SK-MEL-5 (cell line): ENCODE measurements at places on chromosomes 2 and 18.

DNA sequence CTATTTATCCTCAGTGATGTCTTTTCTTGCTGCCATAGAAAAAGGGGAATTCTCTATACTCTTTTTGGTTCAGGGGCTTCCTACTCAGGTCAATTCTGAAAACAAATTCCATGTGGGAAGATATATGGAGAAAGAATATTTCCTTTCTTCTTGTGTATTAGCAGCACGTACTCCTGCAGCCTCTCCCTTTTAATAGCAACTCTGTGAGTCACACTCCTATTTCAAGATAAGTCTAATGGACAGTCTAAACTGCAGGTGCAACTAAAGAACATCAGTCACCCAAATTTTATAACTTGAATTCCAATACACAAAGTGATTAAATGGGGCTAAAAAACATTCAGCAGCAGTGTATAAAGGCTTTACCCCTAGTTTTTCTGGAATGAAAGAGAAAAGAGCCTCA is 942.2 kb downstream of the CNTNAP5 start:
- DNase-seq = no peak

- DNase-seq = no peak
These were observed 177.3 kb downstream of the DYSF start for GRCh38 chr2:71630454-71631328.

- DNase-seq = peak; percentile 52
These were observed 22.6 kb upstream of the RNF125 start for GRCh38 chr18:31996007-31996406.

DNA sequence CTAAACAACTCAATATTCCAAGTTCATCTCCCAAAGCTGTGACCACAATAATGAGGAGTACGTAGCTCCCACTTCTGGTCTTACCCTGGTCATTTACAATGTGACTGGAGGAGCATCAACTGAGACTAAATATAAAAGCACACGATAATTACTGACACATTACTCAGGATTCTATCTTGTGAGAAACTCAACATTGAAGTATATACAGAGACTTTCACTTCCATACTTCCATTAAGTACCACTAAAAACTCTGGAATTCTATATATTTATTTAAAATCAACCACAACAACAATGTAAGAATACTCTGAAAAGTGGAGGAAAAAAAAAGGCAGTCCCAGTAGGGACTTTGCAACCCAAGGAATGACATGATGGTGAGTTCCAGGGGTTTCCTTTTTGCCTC is 61.4 kb downstream of the XDH start:
- DNase-seq = no peak

DNA sequence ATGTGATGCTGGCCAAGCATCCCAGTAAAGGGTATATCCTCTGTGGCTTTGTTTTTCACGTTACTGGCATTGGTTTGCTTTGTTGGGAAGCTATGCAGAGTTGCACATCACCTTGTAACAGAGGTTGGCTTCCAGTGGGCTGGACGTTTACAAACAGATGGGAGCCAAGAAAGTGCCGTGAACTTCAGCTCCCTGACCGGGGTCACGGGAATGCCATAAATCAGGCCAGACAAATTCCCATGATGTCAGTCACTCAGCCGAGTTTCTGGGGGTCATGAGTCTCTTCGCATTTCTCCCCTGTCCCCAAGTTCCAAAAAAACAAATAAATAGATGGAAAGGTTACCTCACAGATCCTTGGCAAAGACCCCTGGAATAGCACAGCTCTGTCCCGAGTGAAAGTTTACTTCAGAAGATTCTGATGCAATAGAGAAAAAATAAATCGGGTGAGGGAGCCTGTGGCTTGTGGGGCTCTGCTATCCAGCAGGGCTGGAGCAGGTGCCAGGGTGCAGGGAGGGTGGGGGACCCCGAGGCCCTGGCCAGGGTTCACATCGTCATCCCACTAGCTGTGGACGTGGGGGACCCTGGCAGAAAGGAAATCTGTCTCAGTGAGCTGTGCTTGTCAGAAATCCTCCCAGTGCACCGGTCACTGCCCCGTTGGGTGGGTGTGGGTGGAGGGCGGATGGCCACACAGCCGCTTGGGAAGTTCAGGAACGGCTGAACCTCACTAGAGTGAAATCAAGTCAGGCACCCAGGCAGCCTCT is 27.8 kb downstream of the TWIST2 start:
- DNase-seq = no peak

DNA sequence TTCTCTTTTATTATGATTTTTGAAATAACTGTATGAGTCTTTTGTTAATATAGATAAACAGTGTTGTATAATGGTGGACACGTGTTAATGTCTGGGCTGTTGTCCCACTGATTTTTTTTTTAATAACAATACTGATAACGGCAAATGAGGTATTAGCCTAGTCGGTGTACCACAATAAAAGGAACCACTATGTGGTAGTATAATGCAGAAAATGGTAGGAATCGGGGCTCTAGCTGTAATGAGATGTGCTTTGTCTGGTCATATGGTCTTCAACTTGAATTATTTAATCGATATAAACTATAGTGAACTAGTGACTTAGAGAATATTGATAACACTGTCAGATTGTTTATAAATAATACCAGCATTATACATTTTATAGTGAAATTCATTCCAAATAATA is 517.9 kb upstream of the SPHKAP start:
- DNase-seq = peak; percentile 7

DNA sequence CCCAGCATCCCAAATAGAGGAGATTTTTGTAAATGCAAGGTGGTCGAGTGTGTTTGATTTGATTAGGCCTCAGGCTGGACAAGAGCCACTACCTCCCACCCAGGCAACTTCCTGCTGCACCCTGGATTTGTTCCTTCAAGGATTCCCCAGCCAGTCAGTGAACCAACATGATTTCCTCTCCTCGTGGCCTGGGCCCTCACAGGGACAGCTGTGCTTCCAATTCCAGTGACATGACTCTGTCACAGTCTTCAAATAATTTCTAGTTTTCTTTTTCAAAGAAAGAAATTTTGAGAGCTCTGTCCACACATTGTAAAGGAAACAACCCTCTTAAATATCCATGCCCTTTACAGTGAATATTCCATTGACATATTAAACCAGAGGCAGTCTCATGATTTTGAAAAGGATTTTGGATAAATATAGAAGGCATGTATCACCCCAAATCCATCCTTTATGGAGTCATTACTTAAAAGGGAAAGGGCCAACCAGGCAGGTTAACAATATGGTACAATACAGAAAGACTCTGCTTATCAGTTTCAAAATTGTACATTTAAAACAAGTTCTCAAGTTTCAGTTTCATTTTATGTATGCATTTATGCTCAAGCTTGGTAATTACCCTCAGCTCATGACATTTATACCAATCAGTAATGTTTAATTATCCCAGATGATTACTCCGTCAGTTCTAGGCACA is 121.3 kb upstream of the FOSL2 start:
- DNase-seq = no peak

GRCh38 chr18:13562494-13563029 is 163.8 kb downstream of the FAM210A start:
- peak; percentile 44 for DNase-seq

GRCh38 chr2:189540551-189540950 is 40.0 kb downstream of the SLC40A1 start:
- peak; percentile 10 for DNase-seq

GRCh38 chr2:17605696-17606095 is 65.2 kb downstream of the VSNL1 start:
- DNase-seq = no peak

DNA sequence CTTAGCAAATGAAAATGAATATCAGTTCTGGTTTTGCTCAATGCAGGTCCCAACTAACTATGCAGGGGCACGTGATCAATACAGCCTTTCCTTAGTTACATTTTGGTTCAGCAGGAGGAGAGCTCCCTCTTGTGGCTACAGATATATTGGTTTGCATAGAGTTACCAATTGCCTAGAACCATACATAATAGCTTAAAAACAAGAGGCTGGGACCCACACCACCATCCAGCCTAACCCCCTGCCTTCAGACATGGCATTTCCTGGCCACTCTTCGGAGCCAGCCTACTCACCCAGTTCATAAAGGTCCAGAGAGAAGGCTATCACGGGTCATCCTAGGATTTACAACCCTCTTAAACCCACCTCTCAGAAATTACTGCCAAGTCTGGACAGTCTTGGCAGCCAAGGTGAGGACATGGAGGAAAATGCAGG is 10.5 kb downstream of the CCDC93 start:
- peak; percentile 89 for DNase-seq

DNA sequence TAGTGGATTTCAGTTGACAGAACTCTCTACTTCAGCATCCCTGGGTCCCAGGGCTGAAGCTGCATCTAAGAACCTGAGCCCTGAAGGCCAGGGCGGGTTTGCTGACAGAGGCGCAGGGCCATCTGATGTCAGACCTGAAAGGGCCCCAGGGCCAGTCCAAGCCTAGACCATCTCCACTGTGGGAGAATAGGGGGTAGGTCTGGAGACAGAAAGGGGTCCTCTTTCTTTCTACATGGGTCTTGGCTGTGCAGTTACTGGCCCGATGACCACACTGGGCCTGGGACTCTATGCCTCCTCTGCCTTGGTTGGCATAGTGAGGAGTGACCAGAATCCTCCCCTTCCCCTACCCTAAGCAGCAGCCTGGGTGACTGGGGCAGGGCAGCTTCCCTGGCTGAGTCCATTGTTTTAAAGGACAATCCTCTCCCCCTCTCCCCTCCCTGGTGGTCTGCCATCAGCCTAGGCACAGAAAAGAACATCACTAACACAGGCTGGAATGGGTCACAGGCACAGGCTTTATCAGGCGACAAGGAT is 34.5 kb downstream of the HS1BP3 start:
- DNase-seq = no peak

- no peak for DNase-seq
These were observed 514 bp upstream of the EPB41L5 start for GRCh38 chr2:120012363-120012762.

DNA sequence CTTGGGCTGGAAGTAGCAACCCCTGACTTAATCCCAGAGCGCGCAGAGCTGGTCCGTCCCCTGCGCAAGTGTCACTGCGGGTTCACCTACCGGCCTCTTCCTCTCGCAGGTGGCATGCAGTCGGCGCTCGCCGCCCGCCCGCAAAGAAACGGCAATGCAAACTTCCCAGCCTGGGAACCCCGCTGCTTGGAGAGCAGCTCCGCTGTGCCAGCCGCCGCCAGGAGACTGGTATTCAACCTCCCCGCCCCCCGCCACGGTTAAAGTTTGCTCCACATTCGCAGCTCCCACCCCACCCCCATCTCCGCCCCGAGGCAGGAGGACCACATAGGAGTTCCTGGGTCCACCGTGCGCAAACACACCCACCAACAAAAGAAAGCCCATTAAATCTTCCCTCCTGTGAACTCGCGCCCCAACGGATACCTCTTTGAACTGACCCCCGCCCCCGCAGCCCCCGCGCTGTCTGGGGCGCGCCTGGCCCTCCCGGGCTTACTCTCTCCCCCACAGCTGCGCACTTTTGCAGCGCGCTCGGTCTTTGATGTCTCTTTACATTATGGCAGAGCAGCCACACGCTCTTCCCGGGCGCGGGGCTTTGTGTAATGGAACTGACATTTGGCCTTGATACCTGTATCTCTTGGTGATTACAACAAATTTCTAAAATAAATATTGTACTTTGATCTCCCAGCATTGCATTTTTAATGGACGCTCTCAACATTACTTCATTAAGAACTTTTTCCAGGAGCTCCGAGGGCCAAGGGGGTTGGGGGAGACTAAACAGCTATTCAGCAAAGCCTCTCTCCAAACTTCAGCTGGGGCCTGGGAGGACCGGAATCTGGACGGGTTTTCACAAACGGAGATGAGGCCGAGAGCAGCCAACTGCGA is 3.1 kb upstream of the SP5 start:
- no peak for DNase-seq

DNA sequence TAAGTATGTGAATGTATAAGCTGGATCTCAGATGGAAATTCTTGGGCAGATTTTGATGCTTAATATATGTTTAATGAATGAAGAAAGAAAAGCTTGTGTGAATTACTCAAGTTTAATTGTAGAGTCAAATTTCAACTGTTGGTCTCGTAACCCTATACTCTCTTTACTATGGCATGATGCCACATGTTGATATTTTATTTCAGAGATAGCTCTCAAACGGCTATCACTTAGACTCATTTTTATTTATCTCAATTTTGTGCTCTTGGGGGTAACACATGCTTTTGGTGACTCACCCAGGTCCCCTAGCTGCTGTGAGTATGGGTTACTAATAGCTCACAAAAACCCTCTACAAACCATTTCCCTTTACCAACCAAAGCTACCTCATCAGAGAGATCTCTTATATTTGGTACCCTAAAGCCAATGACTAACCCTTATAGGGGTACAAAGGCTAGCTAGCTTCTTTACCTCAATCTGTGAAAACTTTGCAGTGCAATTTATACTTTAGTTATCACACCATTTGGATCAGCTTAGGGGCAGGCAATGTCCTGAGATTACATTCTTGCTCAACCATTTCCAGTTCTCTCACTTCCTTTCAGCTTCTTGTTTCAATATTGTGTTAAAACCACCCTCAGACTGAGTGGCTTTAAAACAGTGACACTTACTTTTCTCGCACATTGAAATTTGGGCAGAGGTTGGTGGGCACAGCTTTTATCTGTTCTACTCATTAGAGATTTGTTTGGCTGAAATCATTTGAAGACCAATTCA is 240.3 kb downstream of the CDH7 start:
- DNase-seq = no peak

- DNase-seq = no peak
These were observed 11.9 kb downstream of the NYAP2 start for GRCh38 chr2:225411452-225411851.

- no peak for DNase-seq
These were observed 9.8 kb downstream of the LGALSL start for GRCh38 chr2:64463781-64464180.

- no peak for DNase-seq
These were observed 9.1 kb downstream of the KCNK3 start for GRCh38 chr2:26701596-26701995.

GRCh38 chr18:2656237-2656980 is 883 bp downstream of the SMCHD1 start:
- DNase-seq = peak; percentile 8

GRCh38 chr2:10258726-10259125 is 44.0 kb upstream of the HPCAL1 start:
- no peak for DNase-seq

GRCh38 chr2:236400594-236401360 is 136.6 kb upstream of the ASB18 start:
- DNase-seq = no peak

DNA sequence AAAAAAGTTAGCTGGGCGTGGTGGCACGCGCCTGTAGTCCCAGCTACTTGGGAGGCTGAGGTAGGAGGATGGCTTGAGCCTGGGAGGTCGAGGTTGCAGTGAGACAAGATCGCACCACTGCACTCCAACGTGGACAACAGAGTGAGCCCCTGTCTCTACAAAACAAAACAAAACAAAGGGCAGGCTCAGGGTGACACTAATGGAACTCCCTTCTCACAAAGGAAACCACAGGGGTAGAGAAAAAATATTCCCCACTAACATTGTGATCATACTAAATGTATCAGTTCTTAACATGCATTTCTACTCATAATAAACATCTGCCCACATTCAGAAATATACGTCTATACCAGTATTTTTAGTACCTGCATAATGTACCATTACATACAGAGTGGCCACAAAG is 21.1 kb downstream of the STAM2 start:
- DNase-seq = no peak
